ENCODE measurements at places on chromosomes 11 and 22.

DNA sequence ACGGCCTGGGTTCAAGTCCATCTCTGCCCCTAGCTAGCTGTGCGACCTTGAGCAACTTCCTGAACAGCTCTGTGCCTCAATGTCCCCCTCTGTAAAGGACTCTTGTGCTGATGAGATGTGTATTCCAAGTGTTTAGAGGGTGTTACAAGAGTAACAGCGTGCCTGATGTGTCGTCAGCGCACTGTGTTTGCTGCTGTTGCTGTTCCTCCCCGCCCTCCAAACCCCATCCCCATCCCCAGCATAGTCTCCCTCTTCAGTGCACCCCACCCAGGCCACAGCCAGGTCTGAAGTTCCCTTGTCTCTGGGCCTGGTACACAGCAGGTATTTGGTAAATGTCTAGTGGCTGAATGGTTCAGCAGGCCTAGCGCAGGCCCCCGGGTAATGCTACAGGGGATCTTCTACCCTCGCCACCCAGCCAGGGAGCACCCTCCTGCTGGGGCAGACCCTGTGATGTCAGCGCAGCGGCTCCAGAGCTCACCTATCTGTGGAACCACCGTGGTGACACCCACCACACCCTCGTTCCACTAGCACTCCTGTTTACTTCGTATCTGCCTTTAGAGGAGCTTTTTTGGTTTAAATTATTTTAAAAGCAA lies 10.3 kb downstream of the CBX7 start:
- no peak for DNase-seq

GRCh38 chr11:57649826-57650738 lies at the start of gene YPEL4:
Gene YPEL4 (minus strand): TSS chr11:57649912. CDS start chr11:57647107, 2,805 bp downstream.
- DNase-seq, result no peak

DNA sequence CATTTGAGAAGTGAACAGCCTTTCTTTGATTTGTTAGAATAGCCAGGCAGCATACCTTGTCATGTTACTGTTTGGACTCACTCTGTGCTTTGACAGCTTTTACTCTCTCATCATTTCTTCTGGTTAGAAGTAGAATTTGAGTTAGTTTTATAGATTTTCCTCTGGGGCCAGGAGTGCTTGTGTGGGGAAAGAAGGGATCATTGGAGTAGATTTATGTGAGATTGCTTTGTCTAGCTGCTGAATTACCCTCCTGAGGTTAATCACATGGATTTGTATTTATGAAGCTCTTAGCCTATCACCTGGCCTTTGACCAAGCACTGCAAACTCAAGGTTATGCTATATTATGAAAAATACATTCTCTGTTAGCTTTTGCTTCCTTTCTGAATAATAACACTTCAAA lies 54.3 kb downstream of the SWAP70 start:
- DNase-seq, result no peak

DNA sequence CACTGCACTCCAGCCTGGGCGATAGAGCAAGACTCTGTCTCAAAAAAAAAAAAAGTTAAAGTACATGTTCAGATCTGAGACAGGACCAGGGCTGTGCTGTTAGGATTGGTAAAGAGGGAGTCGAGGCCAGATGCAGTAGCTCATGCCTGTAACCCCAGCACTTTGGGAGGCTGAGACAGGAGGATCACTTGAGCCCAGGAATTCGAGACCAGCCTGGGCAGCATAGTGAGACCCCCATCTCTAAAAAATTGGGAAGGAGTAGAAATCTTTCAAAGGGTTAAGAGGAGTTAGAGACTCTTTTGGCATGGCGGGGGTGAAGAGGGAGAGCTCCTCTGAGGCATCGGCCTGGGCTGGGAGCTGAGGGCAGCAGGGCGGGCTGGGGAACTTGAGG lies 11.8 kb downstream of the SLC25A45 start:
- DNase-seq, result no peak

- DNase-seq, result no peak
Measured at GRCh38 chr11:74860743-74861142, 88.1 kb downstream of the XRRA1 start.

- DNase-seq, result no peak
Measured at GRCh38 chr22:19808873-19809478, 45.7 kb downstream of the GNB1L start.

DNA sequence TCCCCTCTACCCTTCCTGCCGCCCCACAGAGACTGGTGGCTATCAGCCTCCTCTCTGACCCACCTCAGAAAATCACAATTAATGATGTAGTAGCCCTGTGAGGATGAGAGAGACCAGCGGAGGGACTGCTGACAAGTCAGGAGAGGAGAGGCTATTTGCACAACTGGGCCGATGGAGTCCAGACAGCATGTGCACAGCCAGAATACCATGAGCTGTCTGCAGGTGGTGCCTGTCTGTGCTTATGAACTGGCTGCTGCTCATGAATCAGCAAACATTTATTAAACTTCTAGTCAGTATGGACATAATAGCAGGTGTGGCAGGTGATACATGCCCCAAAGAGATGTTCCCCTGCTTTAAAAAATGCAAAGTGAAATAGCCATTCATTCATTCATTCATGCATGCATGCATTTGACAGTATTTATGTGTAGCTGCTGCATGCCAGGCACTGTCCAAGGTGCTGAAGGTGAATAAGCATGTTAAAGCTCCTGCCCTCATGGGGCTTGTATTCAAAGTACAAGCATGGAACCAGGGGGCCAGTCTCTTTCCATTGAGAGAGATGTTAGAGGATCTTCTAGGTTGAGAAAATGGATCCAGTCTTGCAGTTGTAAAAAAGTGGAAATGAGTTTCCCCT lies 141.3 kb downstream of the GRIK4 start:
- no peak for DNase-seq

- DNase-seq, result no peak
Measured at GRCh38 chr22:35380013-35380412, 883 bp upstream of the HMOX1 start.

- DNase-seq, result no peak
Measured at GRCh38 chr11:14124350-14124749, 161.8 kb downstream of the SPON1 start.

GRCh38 chr11:60857378-60858232 lies 1.9 kb upstream of the PTGDR2 start:
- DNase-seq, result no peak

GRCh38 chr11:121405646-121406045 lies 46.5 kb upstream of the SORL1 start:
- DNase-seq, result no peak

DNA sequence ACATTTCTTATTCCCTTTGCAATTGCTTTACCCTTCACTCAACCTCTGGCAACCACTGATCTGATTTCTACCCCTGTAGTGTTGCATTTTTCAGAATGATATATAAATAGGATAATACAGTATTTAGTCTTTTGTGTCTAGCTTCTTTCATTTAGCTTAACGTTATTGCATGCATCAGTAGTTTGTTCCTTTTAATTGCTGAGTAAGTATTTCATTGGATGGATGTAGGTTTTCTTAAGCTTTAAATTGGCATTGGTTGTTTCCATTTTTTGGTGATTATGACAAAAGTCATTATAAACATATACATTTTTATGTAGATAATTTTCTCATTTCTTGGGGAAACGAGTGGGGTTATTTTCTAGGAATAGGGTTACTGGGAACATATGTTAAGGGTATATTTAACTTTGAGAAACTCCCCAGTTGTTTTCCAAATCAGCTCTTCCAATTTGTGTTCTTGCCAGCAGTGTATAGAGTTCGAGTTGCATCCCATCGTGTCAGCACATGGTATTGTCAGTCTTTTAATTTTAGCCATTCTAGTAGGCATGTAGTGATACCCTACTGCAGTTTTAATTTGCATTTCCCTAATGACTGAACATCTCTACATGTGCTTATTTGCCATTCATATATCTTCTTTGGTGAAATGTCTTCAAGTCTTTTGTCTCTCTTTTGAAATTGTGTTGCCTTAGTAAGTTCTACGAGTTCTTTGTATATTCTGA lies 60.3 kb downstream of the DDX10 start:
- no peak for DNase-seq

GRCh38 chr11:61659413-61660196 lies 20.6 kb upstream of the DAGLA start:
- no peak for DNase-seq

DNA sequence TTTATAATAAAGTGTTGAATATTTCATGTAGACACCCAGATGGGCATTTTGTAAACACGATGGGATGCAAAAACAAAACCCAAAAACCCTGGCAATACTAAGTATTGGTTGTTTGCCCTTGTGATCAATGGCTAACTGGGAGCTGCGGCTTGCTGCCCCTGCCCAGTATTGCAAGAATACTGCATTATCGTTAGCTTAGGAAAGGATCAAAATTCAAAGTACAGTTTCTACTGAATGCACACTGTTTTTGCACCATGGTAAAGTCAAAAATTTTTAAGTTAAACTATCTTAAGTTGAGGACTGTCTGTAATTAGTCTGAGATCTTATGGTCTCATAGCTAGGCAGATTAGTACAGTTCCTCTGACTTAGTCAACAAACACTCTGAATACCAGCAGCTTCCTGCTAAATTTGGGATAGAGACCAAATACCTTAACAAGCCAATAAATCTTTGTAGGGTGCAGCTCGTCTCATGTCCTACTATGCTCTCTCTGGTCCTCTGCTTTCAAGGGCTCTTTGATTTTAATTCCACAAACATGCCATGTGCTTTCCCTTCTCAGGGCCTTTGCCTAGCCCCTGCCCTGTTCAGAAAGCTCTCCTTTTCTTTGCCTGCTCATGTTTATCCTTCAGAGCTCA lies 4.0 kb downstream of the CCDC90B start:
- DNase-seq, result no peak

GRCh38 chr11:61930933-61931332 lies 13.6 kb upstream of the RAB3IL1 start:
- DNase-seq, result no peak

DNA sequence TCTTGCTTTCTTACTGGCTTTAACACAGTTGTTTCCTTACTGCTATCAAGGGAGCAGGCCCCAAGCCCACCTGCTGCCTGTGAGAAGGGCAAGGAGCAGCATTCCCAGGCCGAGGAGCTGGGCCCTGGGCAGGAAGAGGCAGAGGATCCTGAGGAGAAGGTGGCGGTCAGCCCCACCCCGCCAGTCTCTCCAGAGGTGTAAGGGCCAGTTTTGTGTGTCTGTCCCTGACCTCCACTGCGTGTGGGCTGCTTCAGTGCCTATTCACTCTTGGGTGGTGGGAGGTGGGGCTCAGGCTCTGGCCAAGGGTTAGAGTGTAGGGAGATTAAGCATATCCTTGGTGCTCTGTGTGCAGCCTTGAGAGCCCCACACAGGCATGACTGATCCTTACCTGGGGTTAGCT lies 55.1 kb downstream of the CEP164 start:
- DNase-seq, result no peak

- DNase-seq, result no peak
Measured at GRCh38 chr11:92696076-92696475, 273.4 kb upstream of the MTNR1B start.

DNA sequence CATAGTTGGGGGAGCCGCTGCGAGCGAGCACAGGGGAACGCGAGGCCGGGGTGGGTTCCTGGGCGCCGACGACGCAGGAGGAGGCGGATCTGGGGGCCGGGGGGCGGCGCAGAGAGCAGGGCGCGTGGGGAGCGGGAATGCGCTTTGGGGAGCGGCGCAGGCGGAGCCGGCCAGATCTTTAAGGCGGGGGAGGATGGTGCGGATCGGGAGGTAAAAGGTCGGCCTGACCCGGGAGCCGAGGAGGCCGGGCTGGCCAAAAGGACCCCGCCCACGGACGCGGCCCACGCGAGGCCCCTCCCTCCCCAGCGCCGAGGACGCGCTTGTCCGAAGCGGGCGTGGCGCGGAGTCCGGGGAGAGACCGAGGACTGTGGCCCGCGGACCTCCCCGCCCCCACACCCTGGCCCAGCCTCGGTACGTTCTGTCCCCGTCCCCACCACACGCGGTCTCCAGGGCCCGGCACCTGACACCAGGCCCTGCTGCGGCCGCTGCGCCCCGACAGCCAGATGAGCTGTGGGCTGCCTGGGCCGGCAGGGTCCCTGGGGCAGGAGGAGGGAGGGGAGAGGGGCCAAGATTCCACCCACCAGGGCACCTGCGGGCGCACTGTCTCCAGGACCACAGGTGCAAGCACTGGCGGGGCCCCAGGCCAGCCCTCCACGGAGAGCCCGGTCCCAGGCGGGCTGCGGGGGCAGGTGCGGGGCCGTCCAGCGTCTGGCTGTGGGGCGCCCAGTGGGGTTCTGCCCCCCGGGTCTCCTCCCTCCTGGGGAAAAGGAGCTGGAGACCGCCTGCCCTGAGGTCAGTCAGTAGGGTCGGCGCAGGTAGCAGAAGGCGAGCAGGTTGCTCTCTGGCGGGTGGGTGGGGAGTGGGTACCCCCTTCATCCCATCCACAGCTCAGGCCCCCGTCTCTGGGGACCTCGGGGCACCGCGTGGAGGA lies 10.9 kb downstream of the PIM3 start:
- no peak for DNase-seq

DNA sequence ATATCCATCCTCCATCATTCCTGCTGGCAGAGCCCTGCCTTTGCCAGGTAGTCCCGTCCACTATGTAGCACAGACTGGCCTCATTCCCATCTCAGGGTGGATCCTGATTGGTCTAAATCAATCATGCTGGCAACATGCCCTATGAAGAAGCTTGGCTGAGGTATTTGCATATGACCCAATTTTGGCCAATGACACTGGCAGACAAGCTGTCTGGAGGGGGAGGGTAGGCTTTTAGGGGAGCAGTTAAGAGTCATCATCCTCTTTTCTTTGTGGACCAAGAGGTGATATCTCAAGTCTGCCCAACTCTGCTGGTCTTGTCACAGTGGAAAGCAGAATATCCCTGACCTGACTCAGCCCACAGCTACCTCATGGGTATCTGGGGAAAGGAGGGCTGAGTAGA lies 5.1 kb downstream of the CCDC89 start:
- DNase-seq, result no peak

Data from NCI-H1930 (cell line).